ENCODE measurements at places on chromosomes 13 and 19.

- DNase-seq, result no peak
Observed at GRCh38 chr19:29271341-29271740, 58.4 kb upstream of the UQCRFS1 start.

DNA sequence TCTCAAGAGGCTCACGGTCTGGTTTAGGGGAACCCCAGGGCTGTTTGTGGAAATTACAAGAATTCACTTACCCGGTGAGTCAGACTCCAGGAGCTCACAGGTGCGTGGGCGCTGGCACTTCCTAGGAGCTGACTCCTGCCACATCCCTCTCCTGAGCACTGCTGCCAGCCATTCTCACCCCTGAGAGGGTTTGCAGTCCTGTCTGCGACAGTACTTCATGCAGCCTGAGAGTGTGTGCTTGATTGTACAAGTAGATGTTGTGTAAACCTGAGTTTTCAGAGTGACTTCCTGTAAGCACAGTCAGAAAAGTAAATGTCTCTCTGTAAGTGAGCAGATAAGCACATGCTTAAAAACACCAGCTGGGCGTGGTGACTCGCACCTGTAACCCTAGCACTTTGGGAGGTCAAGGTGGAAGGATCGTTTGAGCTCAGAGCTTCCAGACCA, 8.1 kb downstream of the MRPL4 start:
- DNase-seq, result peak; percentile 55

DNA sequence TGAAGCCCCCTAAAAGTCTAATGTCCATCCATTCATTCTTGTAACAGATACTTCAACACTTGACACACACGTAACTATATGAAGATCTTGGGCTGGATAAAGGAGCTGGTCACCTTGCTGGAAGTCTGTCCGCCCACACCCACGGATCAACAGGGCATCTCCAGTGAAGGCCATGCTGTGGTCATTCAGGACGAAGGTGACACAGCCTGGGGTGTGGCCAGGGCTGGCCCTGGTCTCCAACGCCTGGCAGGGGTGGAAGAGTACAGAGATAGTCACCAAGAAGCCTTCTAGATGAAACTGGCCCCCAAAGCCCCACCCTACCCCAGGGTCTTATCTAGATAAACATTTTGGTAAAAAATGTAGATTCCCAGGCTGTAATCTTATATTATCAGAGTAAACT, 6.8 kb upstream of the PHLDB3 start:
- DNase-seq, result no peak

DNA sequence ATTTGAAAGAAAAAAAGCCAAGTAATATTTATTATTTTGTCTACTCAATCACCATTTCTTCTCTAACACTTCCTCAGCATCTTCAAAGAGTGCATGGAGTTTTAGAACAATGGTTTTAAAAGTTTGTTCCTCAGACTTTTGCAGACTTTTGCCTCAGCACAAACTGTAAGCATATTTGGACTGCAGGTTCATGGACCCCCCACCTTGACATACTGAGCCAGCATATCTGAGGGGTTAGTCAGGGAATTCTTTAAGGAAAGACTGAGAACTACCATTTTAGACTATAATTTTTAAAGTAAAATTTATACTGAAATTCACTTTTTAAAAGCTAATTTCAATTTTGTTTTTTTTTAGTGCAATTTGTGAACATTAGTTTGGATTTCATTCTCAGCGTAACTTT, 1676.8 kb upstream of the PCDH20 start:
- DNase-seq, result no peak

DNA sequence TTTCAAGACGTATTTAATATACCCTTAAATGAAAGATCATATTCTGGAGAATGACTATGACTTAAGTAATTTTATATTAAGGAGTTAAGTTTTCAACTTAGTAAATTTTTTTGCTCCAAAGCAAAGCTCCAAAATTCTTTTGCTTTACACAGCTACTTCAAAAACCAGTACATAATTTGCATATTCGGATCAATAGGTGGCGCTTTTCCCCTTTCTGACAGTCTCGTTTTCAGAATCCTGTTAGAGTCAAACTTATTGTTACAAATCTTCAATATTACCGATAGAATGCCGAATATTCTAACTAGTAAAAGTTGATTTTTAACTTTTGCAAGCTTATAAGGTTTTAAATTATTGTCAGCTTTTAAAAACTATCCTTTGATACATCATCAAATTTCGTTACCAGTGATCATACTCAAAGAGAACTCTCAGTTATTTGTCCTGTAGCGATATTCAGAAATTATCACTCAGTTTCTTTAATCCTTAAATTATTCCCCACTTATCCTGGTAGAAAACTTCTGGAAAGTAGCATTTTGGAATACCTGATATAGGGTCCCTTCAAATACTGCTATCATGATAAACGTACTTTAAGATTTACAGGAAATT, 852.7 kb upstream of the KLHL1 start:
- no peak for DNase-seq
